ENCODE measurements at places on chromosomes 6 and 20.

- DNase-seq = no peak
Observed at GRCh38 chr6:87914637-87915395, 132.8 kb upstream of the SPACA1 start.

- no peak for DNase-seq
Observed at GRCh38 chr6:45532721-45533210, 155.0 kb upstream of the SUPT3H start.

GRCh38 chr6:38436726-38437465, 202.8 kb downstream of the BTBD9 start:
- DNase-seq = no peak

GRCh38 chr20:32967961-32968457, 36.2 kb downstream of the SUN5 start:
- peak; percentile 57 for DNase-seq

- no peak for DNase-seq
Observed at GRCh38 chr6:47362857-47363461, 53.3 kb upstream of the TNFRSF21 start.

GRCh38 chr6:52390361-52390727, 28.4 kb downstream of the PAQR8 start:
- DNase-seq = peak; percentile 76

DNA sequence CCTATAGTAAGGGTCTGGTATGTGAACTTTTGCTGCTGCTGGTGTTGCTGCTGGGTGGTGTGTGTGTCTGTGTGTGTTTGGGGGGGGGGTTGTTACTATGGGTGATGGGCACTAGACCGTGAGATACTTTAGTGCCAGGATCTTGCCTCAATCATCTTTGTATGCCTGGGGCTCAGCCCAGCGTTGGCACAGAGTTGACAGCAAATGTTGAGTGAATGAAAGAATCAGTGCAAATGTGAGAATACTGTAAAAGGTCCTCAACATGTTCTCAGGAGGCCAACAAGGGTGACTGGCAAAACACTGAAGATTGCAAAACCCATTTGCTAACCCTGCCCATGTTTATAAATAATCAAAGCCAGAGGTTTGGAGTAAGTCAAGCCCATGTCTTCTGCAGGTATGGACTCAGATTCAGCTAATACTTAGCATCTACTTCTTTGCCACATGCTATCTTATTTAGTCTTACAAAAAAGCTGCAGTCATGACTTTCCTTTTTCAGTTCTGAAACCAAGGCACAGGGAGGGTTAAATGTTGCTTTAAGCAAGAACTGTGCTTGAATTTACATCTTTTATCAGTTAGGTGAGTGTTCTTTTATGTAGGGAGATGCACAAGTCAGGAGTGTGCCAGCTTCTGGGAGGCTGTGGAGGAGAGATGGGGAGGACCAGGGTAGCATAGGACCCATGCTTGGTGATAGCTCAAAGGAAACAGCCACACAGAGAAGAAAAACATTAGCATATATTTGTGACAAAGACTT, 125.3 kb upstream of the SPACA1 start:
- no peak for DNase-seq

DNA sequence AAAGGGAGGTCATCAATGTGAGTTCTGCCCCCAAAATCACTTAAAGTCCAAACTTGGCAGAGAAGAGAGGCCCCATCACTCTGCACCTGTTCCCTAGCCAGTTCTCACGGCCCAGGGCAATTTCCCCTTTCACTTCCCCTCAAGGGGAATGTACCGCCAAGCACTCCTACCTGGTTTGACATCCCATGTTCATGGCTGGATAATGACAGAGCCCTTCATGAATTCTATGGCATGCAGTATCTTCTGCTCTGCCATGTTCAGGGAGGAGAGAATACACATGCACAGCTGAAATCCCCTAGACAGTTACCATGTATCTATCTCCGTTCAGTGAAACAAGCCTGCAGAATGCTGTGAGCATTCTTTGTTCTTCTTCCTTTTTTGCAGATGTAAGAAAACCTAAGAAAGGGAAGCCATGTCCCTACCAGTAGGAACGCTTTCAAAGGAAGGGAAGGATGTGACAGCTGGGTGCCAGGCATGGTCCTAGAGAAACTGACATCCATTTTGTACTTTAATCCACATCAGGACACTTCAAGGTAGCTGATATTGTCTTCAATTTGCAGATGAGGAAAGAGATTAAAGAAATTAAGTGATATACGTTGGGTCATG, 79.8 kb upstream of the ARID1B start:
- no peak for DNase-seq

DNA sequence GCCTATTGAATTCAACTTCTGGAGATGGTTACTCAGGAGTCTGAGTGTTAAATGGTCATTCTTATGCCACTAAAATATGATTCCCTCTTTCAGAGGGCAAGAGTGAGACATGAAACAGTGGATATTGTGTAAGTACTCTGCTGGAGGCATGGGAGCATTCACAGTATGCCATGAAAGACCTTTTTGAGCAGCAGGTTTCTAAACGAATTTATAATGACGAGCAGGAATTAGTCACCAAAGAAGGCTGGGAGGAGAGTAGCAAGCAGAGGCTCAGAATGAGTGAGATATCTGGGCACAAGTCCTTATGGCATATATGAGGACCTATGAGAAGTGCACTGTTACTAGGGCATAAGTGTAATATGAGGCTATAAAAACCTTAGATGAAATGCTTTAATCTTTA, 10.9 kb upstream of the MYB start:
- no peak for DNase-seq

GRCh38 chr6:134065706-134066105, 13.3 kb upstream of the SLC2A12 start:
- DNase-seq = peak; percentile 28

DNA sequence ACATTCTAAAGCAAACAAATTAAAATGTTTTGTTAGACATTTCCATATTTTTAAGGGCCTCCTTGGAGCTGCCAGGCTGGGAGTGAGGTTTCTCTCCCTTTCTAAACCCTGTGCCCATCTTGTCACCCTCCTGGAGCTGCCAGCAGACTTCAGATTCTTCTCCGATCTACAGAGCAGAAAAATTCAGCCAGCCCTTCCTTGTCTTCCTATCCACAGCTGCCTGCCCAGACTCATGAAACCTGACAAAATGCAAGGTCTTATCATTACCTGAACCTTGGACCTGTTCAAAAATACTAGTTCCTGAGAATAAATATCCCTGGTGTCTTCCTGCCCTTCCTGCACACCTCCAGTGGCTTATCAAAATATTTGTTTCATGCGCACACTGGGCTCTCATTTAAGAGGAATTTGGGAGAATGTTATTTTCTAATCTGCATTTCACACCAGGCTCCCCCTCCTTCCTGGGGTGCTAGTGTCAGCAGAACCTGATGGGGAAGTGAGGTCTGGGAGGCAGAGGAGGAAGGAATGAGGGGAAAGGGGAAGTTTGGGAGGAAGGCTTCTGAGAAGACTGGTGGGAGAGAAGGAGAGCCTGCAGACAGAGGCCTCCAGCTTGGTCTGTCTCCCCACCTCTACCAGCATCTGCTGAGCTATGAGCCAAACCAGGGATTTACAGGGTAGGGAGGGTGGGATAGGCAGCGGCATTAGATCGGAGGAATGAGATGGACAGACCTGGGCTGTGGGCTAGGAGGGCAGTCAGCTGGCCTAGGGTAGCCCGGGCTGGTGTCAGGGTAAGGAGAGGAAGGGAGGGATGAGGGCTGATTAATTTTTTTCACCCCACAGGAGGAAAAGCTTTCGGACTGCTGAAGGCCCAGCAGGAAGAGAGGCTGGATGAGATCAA, at the start of gene AIF1:
Gene AIF1 (plus strand): TSS at position 551 of the 895 bp plus-strand sequence. CDS start 96 bp downstream, at position 647.
- no peak for DNase-seq

DNA sequence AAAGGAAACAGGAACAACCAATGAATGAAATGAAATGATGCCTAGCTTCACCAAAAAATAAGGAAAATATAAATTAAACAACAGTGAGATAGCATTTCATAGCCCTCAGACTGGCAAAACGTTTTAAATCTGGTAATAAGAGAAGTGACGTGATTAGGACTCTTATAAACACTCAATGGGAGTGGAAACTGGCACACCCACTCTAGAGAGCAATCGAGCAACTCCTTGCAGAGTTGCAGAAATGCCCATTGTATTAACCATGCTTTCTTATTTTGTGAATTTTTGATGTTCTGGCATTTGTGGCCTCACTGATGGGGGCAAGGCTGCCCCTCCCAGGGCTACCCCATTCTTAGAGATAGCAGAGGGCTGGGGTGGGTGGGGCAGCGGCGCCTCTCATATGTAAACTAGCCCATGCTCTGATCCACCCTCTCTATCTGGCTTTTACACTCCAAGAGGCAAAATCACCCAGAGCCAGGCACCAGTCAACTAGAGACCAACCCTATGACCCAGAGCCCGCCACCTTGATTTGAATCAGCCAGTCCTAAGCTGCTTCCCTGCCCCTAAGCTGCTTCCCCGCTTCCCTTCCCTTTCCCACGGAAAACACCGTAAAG, 6.4 kb upstream of the PNPLA1 start:
- no peak for DNase-seq

DNA sequence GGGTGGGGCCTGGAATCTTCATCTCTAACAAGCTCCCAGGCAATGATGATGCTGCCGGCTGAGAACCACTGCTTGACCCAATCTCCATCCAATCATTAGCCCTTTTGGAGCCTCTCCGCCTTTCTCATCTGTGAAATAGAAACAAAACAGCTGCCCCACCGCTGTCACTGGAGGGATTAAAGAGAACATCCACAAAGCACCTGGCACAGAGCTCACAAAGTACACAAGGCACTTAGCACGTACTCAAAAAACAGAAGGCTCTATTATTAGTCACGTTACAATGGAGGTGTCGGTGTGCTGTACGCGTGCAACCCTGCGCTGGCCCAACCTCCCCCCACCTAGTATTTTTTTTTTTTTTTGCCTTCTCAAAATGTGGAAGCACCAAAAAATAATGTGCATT, 213.5 kb upstream of the ARID1B start:
- DNase-seq = no peak

GRCh38 chr20:23131766-23132165, 45.6 kb upstream of the CD93 start:
- no peak for DNase-seq
